ENCODE measurements at places on chromosomes 6 and 20.

- no peak for DNase-seq
Measured at GRCh38 chr6:137903274-137903932, 36.3 kb downstream of the TNFAIP3 start.

GRCh38 chr6:79862126-79862525 is 85.2 kb downstream of the ELOVL4 start:
- DNase-seq: no peak

DNA sequence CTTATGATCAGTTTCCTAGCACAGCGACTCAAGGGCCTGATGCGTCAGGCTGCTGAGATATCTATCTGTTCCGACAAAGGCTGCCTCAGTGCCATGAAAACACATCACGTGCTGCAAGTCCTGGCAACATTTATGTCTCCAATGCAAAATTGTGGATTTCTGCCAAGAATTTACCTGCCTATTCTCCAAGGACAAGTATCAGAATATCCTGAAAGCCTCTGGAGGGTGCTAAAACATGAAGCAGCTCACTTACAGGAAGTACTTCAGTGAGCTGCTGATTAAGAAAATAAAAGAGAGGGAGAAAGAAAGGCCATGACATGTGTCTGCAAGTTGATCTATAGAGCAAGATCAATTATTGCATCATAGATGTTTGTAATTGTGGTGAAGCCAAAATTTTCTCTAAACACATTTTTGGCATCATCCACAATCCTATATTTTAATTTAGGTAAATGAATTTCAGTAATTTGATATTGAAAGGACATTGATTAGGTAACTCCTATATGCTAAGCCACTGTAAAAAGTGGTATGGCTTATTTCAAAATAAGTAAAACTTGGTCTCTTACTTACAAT is 25.8 kb upstream of the TPBG start:
- no peak for DNase-seq

GRCh38 chr6:37051138-37052026 is 45.9 kb downstream of the FGD2 start:
- DNase-seq: peak; percentile 76

DNA sequence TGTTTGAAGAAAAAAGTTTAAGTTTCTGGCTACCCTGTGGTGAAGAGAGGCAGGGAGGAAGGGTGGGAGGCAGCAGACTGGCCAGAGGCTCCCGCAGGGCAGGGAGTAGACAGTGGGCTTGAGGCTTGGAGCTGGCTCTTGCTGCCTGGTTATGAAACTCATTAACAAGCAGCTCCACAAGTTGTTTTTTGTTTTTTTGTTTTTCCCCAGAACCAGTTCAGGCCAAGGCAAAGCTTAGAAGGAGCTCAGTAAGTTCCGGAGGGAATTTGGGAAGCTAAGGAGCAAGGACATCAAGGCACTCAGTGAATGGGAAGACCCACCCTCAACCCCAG is 4.0 kb downstream of the DLL1 start:
- no peak for DNase-seq

GRCh38 chr6:26067367-26067766 is 19.9 kb upstream of the HFE start:
- DNase-seq: no peak

DNA sequence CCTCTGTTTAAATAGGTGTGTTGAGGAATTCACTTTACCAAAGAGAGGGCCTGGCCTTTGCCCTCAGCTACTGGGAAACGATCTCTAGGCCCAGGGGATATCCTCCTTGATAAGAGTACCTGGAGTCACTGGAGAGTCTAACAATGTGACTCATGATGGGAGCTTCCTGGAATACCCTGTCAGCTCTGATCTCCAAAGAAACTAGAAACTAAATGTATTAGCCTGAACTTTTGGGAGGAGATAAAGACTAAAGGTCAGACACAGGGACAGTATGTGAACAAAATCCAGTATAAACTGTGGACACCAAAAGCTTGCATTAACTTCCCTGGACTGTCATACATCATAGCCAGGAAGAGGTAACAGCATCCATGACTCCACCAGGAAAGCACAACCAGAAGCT is 148.5 kb downstream of the RNGTT start:
- no peak for DNase-seq

DNA sequence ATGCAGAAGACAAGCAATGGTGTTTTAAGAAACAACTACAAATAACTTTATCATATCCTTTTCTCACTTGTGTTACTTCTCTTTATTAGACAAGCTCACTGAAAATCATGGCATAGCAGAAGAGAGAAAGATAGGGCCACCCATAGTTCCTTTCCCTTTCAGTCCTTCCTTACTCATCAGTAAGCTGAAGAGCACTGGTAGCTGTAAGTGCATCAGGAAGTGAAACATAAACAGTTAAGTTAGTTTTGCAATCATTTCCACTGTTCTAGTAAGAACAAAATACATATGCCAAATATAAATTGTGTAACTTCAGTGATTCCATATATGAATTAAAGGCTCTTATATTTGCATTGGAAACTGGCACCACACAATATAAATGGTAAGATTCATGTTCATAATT is 220.1 kb downstream of the HACE1 start:
- no peak for DNase-seq

- DNase-seq: no peak
Measured at GRCh38 chr6:52183131-52183713, 3.0 kb upstream of the IL17A start.

DNA sequence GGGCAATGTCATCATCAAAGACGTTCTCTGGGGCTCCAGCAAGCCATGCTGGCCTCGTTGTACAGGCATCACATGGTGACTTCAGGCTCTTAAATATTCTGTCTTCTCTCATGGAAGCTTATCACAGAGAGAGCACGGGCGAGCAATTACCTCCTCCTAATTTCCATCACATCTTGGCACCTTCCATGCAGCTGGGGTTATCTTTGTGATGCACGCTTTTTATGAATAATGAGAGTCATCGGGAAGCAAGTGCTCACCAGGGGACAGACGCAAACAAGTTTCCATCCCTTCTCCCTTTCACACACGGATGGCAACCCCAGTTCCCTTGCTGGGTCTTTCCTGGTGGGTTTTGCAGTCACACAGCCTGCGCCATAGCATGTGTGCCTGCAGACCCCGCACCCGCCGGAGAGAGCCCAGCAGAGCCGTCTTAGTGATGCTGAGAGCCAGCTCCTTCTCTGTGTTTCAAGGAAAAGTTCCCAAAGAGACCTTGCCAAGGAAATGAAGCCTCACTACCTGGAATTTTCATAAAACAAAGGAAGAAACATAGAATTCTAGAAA is 116.3 kb upstream of the AFDN start:
- no peak for DNase-seq

- DNase-seq: peak; percentile 47
Measured at GRCh38 chr20:21505161-21505809, 8.6 kb downstream of the NKX2-2 start.

DNA sequence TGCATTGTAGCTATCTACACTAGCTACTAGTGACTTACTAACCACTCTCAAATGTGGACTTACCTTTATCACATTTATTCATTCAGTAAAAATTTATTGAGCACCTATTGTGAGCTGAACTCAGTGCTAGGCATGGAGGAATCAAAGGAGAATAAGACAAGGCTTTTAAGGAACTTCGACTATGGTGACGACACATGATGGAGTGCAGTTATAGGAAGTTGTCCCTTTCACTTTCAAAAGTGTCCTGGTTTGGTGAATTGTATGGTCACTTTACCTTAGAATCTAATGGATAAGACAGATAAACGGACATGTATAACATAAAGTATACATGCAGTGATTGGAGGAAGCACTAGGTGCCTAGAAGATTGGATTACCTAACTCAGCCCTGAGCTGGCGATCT is 4.3 kb downstream of the AKAP7 start:
- DNase-seq: no peak

DNA sequence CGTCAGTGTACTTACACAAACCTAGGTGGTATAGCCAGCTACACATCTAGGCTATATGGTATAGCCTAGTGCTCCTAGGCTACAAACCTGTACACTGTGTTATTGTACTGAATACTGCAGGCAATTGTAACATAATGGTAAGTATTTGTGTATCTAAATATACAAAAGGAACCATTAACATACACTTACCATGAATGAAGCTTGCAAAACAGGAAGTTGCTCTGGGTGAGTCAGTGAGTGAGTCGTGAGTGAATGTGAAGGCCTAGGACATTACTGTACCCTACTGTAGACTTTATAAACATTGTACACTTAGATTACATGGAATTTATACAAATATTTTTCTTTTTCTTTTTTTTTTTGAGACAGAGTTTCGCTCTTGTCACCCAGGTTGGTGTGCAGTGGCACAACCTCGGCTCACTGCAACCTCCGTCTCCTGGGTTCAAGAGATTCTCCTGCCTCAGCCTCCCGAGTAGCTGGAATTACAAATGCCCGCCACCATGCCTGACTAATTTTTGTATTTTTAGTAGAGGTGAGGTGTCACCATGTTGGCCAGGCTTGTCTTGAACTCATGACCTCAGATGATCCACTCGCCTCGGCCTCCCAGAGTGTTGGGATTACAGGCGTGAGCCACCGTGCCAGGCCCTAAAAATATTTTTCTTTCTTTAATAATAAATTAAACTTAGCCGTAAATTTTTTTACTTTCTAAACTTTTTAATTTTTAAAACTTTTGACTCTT is 15.4 kb upstream of the KIAA1755 start:
- DNase-seq: no peak
